Stimulated activated CD4-positive, alpha-beta T cell treated with anti-CD3 and anti-CD28 coated beads, Interleukin-1b, Interleukin-23, amount 100 ng/mL, for 4 hours (primary cell): ENCODE measurements at places on chromosomes 2 and 18.

- no peak for DNase-seq
Measured at GRCh38 chr2:181054843-181055242, 74.4 kb downstream of the UBE2E3 start.

DNA sequence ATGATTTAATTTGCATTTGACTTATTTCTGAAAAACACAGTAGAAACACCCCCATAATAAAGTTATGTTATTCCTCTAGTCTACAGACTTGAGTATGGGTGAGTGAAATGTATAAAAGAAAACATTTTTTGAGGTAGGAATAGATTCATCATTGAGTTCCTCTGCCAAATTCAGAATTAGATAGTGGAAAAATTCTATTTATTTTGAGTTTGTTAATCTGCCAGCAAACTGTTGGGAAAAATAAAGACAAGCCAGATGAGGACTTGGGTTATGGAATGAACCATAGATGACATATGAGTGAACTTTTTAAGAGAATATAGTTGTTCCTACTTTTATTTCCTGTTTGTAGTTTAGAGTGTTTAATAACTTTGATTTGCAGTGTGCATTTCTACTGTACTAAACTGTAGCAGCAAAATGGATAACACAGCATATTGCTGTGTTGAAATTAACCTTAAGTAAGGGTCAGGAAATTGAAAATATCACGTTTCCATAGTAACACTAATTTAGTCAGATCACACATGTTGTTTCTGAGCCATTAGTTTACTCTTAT, 35.6 kb upstream of the PNPT1 start:
- DNase-seq, result no peak

DNA sequence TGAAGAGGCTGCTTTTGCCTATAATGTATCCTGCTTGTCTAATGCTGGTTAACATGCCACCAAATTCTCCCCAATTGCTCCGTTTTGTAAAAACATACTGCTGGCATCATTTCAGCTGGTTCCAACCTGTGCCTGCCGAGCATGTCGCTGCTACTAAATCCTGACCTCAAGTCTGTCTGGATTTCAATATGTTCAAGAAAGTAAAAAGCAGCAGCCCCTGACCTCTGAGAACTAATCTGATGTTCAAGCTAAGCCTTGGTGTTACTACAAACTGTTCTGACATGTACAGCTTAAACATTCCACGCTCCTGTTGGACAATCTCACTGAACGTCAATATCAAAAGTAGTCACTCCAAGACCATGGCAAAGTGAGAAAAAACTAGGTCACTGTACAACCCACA, 46.3 kb downstream of the SFT2D3 start:
- no peak for DNase-seq

DNA sequence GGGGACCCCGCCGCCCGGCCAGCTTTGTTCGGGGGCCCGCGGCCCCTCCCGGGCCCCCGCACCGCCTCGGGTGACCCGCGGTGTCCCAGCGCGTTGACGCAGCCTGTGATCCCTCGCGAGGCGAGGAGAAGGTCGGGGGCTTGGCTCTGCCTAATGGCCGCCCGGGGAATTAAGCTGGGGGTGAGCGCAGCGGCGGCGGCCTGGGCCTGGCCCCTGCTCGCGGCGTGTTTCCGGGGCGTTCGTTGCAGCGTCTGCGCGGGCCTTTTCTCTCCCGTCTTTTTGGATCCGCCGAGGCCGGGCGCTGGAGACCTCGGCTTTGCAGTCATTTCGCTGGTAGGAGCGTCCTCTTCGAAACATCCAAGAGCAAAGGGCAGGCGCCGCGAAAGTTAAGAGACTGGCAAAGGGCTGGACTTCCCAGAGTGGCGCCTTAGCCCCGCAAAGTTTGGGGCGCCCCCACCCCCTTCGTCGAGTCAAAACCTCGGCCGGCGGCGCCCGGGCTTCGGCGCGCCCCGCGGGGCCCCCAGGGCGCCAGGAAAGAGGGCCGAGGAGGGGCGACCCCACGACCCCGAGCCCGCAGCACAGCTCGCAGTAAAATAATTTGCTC, 1.3 kb downstream of the SALL3 start:
- DNase-seq, result no peak

- DNase-seq, result no peak
Measured at GRCh38 chr2:173961346-173961705, 3.8 kb downstream of the SP3 start.

- peak; percentile 7 for DNase-seq
Measured at GRCh38 chr18:78875016-78875777, 104.4 kb upstream of the SALL3 start.

DNA sequence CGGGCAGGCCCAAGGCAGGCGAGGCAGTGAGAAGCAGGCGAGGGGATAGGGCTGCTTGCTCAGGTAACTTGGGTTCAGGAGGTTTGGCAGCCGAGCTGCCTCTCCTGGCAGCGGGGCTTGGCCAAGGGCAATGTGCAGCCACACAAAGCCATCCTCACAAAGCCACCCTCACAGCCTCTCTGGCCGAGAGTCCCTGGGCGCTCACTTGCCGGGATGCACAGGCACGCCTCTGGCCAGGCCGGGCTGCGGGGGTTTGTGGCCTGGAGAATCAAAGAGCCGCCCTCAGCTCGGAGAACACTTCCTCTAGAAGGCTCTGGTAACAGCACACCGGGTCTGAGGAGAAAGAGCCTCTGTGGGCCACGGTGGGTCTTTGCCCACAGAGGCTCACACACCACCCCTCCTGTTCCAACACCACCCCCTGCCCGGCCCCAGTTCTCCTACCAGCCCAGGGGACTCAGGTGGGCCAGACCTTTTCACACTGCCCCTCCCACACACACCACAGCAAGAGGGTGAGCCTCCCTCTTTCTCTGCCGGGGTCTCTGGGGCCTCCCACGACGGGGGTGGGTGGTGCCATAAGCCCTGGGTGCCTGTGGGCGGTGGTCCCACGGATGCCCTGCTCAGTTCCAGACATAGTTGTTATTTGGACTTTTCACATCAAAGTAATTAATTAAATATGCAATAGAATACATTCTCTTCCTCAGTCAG, 186.9 kb downstream of the ZFP36L2 start:
- no peak for DNase-seq

DNA sequence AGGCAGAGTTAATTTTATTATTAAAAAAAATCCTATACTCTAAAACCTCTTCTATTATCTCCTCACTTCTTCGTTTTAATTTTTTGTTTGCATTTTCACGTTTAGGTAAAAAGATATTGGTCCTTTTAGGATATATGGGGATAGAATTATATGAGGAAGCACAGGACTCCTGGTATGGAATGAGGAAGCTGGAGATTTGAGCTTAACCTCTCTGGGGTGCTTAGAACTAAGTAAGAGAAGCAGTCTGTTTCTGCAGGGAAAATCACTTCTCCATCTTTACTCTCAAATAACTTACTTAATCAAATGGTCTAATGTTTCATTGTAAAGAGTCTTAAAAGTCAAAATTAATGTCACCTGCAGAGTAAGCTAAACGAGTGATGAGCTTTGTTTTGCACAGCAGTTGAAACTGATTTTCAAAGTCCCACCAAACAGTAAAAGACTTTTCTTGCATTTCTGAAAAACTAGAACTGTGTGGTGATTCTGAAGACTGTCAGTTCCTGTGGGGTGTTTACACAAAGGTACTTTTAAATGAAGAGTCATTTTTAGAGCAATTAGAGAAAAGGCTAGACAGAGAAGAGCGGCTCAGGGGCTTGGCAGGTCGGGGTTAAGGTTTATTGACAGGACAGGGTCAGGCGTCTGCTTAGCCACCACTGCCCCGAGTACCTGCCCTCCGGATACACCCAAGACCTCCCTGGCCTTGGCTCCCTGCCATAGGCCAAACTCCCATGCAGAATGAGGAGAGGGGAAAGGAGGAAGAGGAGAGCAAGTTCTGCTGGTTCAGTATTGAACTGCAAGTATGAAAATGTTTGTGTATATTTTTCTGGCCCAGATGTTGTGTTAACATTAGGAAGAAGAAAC, 21.6 kb downstream of the METAP1D start:
- DNase-seq, result no peak

GRCh38 chr2:161426455-161426921, 10.4 kb downstream of the TBR1 start:
- no peak for DNase-seq
